Purkinje cell (primary cell): ENCODE measurements at places on chromosomes 2 and 18. TPM values are rescaled to one million over a fixed set of nuclear protein-coding genes. Genes with fewer than 3 reads are reported as not detected.

The LMAN1 gene
- 9.1 and 15.1 TPM in 2 replicates for polyA plus RNA-seq

The CNNM3 gene
- polyA plus RNA-seq = 1.1 and 2.0 TPM in 2 replicates

The HDHD2 gene
- 84.1 and 107 TPM in 2 replicates for polyA plus RNA-seq

The ICOS gene
- polyA plus RNA-seq = not detected in 2 replicates

The MERTK gene
- polyA plus RNA-seq = 1.1 and 1.3 TPM in 2 replicates

The CKAP2L gene
- 3.7 TPM in 1 of 2 replicates, not detected in the other for polyA plus RNA-seq

The GKN2 gene
- not detected in 2 replicates for polyA plus RNA-seq

The NUP35 gene
- 25.0 and 34.2 TPM in 2 replicates for polyA plus RNA-seq

The UGT1A10 gene
- not detected in 2 replicates for polyA plus RNA-seq

The SPATA3 gene
- not detected in 2 replicates for polyA plus RNA-seq

The MARCHF4 gene
- polyA plus RNA-seq = 0.17 and 0.24 TPM in 2 replicates

The ANO7 gene
- polyA plus RNA-seq = not detected in 2 replicates

The SGPP2 gene
- polyA plus RNA-seq = 3.1 and 3.2 TPM in 2 replicates

The TRIM43B gene
- polyA plus RNA-seq = not detected in 2 replicates

The SP5 gene
- polyA plus RNA-seq = 0.49 TPM in 1 of 2 replicates, not detected in the other

The IL1A gene
- polyA plus RNA-seq = not detected in 2 replicates

The SCG2 gene
- 2.8 and 35.8 TPM in 2 replicates for polyA plus RNA-seq

The OTOS gene
- not detected in 2 replicates for polyA plus RNA-seq

The BUB1 gene
- polyA plus RNA-seq = 1.3 and 1.7 TPM in 2 replicates

The NCKAP5 gene
- 3.3 and 7.6 TPM in 2 replicates for polyA plus RNA-seq

The SRD5A2 gene
- polyA plus RNA-seq = not detected in 2 replicates

The TBR1 gene
- polyA plus RNA-seq = 16.6 TPM in 1 of 2 replicates, not detected in the other

The ATOH8 gene
- polyA plus RNA-seq = not detected in 2 replicates

The RGPD3 gene
- 0.49 TPM in 1 of 2 replicates, not detected in the other for polyA plus RNA-seq

The NIF3L1 gene
- 51.2 and 55.8 TPM in 2 replicates for polyA plus RNA-seq

The ZNF236 gene
- 1.0 and 3.3 TPM in 2 replicates for polyA plus RNA-seq

The LCT gene
- not detected in 2 replicates for polyA plus RNA-seq

The KDSR gene
- polyA plus RNA-seq = 56.2 and 84.2 TPM in 2 replicates

The DPP4 gene
- 0.11 TPM in 1 of 2 replicates, not detected in the other for polyA plus RNA-seq

The NAPG gene
- 67.8 and 101 TPM in 2 replicates for polyA plus RNA-seq

The VWA3B gene
- 0.04 and 0.60 TPM in 2 replicates for polyA plus RNA-seq

The PMAIP1 gene
- polyA plus RNA-seq = not detected in 2 replicates

The LIPG gene
- polyA plus RNA-seq = not detected in 2 replicates

The TMEM247 gene
- not detected in 2 replicates for polyA plus RNA-seq

The REG3A gene
- polyA plus RNA-seq = not detected in 2 replicates

The IGFBP5 gene
- polyA plus RNA-seq = 2.0 and 5.2 TPM in 2 replicates

The EFEMP1 gene
- 18.0 and 28.9 TPM in 2 replicates for polyA plus RNA-seq

The TTC32 gene
- 17.8 and 31.5 TPM in 2 replicates for polyA plus RNA-seq

The ACKR3 gene
- 0.56 TPM in 1 of 2 replicates, not detected in the other for polyA plus RNA-seq

The ARHGAP15 gene
- 2.6 and 4.8 TPM in 2 replicates for polyA plus RNA-seq

The COL4A3 gene
- 1.3 and 4.7 TPM in 2 replicates for polyA plus RNA-seq

The ITGB6 gene
- polyA plus RNA-seq = not detected in 2 replicates

The MZT2B gene
- polyA plus RNA-seq = 11.4 and 16.2 TPM in 2 replicates
